CD4-positive, alpha-beta T cell treated with Interleukin-15 for 4 hours (primary cell): ENCODE measurements at places on chromosomes 6 and 20.
A peak's percentile ranks its signal among the peaks of the same experiment; 100 is the strongest.

- DNase-seq: no peak
Measured at GRCh38 chr20:56487216-56487615, 18.8 kb downstream of the RTF2 start.

DNA sequence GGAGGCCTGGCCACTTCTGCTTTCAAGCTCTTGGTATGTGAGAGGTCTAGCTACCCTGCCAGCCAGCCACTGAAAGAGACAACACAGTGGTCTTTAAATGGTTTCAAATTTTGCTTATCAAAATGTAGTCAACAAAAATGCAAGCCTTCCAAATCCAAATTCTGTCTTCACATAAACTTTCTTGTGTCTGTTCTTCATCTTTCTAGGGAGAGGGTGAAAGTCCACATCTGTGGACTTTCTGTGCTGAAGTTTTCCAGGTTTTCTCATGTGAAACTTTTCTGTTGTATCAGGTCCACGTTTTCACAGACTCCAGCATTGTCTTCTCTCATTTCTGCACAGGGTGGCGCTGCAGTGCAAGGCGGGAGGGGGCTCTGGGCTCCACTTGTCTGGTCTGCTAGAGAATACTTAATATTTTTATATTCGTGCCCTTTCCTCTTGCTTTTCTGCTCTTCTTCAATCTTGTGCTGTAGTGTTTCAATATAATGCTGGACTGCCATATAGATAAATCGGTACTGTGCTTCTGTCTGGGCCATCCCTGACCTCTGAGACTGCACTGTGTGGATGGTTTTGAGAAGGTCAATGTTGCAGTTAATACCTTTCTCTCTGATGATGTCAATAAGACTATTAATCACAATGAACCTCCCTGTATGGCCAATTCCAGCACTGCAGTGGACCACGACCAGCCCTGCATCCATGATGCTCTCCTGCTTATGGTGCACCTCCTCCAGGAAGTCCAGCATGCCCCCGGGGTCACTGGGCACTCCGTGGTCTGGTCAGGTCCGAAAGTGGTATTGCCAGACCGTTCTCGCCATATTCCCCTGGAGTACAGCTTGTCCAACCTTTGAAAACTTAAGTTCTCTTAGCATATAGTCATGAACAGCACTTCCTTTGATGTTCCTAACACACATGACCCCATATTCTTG, 161.6 kb upstream of the TNFAIP3 start:
- DNase-seq: peak; percentile 78

- DNase-seq: no peak
Measured at GRCh38 chr20:20295621-20296498, 72.0 kb upstream of the INSM1 start.

- no peak for DNase-seq
Measured at GRCh38 chr6:111414373-111414772, 68.6 kb downstream of the REV3L start.

- DNase-seq: no peak
Measured at GRCh38 chr20:43159994-43160393, 29.7 kb downstream of the PTPRT start.
